ENCODE measurements at places on chromosomes 16 and 17.

DNA sequence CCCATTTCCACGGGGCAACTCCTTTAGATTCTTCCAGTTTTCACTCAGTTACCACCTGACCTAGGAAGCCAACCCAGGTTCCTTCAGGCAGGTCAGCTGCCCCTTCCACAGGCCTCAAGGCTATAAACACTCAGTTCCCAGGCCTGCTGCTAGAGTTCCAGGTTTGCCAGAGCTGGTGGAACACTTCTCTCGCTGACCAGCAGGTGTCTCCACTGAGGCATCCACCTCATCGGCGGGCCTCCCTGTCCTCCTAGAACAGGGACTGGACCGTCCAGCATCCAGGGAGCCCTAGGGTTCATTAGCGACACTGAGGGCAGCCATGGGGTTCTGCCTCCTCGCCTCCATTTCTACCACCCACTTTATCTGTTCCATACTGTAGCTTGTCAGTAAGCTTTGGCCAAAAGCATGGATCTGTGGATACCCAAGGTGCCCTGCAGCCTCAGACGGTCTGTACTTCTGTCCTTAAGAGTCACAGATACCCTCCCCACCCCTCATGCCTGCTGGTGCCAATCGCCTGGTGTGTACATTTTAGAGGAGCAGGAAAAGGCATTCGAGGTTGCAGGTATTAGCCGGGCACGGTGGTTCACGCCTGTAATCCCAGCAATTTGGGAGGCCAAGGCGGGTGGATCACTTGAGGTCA lies 29.0 kb downstream of the PIMREG start:
- peak; percentile 51 for DNase-seq

DNA sequence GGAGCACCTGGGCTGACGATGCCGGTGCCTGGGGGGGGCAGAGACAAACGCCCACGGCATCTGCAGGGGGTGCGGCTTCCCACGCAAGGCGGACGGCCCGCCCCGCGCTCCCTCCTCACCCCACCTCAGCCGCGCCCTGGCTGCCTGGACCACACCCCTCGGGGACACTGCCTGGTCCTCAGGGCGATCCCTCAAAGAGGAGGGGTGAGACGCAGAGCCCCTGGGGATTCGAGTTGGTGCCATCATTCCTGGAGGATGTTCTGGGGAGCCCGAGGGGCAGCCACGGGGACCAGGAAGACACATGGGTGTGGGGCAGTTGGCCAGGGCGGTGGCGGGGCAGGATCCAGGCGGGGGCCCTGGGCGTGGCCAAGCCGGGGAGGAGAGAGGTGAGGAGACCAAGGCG lies 3.9 kb downstream of the IGFALS start:
- no peak for DNase-seq

DNA sequence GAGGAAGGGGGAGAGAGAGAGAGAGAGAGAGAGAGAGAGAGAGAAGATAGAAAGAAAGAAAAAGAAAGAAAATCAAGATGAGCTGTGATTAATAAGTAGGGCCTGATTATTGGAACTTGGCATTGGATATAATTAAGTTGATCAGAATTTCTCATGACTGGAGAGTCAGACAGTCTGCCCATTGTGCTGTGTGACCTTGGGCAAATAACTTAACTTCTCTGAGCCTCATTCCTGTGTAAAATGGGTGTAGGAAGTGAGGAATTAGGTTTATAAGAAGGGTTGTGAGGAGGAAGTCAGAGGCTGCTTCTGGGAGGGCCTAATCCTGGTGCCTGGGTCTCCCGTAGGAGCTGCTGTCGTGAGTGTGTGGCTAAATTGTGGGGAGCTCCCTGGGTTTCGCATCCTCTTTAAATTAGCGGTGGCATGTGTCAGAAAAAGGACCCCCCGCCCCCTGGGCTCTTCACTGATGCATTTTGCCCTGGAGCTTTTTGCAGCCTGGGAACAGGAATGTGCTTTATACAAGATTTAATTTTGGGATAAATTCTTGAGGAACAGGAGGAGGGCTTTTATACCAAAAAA lies 76.0 kb downstream of the CMIP start:
- no peak for DNase-seq

GRCh38 chr16:28569968-28570752 lies 16.4 kb downstream of the SGF29 start:
- no peak for DNase-seq

- DNase-seq = no peak
Measured at GRCh38 chr17:67573987-67574657, 143.6 kb upstream of the NOL11 start.

DNA sequence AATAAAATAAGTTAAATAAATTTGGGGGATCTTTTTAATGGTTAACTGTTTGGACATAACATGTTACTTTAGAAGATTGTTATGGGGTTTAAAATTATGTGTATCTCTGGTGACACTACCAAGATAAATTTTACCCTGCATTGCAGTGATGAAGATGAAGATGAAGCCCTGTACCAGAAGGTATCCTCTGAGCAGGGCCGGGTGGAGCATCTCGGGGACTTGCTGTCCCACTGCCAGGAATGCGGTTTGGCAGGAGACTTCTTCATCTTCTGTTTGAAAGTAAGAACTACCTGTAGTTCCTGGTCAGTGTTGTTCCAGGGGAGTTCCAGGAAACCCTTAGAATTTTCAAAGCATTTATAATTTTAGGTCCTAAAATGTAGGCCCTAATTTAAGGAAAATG lies 64.0 kb downstream of the TANGO6 start:
- no peak for DNase-seq

- no peak for DNase-seq
Measured at GRCh38 chr16:54193665-54194333, 92.8 kb downstream of the IRX3 start.

DNA sequence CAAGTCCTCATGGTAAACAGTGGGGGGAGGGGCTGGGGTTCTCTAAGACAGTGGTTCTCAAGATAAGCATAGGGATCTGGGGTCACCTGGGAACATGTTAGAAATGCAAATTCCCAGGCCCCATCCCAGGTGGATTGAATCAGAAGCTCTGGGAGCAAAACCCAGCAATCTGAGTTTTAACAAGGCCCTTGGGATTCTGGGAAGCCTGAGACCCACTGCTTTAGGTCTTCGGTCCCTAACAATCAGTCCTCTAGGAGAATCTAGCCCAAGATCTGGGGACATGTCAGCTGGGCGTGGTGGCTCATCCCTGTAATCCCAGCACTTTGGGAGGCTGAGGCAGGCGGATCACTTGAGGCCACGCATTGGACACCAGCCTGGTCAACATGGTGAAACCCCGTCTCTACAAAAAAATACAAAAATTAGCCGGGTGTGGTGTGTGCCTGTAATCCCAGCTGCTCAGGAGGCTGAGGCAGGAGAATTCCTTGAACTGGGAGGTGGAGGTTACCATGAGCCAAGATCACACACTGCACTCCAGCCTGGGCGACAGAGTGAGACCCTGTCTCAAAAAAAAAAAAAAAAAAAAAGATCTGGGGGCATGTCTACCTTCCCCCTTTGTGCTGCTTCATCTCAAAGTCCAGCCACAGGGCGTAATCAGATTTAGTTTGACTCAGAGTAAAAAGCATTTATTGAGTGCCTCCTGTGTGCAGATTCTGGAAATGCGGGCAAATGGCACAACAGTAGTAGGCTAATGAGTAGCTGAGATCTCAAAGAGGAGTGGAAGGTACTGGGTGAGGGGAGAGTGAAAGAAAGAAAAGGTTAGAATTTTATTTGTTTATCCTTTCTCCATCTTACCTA lies 8.8 kb upstream of the NR1D1 start:
- DNase-seq = no peak

- DNase-seq = no peak
Measured at GRCh38 chr16:20844588-20844987, 38.3 kb downstream of the REXO5 start.

- no peak for DNase-seq
Measured at GRCh38 chr17:58232707-58233156, 5.7 kb upstream of the LPO start.

DNA sequence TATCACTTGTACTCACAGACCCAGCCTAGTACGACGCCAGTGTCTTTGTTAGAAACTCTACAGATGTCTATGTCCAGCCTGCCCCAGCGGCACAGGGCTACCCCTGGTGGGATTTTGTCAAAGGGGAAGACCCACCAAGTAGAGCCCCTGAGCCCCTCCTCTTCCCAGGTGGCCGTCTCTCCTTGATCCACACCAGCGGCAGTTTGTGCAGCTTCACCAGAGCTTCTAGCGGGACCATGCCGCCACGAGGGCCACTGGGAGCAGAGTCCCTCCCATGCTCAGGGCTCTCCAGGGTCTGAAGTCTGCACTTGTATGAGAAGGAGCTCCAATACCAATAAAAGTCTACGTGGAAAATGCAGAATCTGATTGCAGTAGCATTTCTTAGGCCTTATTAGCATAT lies 157.1 kb downstream of the RPTOR start:
- no peak for DNase-seq

- DNase-seq = no peak
Measured at GRCh38 chr17:27974531-27975145, 67.8 kb upstream of the NLK start.

GRCh38 chr17:81148571-81148970 lies 16.7 kb upstream of the PVALEF start:
- DNase-seq = no peak

DNA sequence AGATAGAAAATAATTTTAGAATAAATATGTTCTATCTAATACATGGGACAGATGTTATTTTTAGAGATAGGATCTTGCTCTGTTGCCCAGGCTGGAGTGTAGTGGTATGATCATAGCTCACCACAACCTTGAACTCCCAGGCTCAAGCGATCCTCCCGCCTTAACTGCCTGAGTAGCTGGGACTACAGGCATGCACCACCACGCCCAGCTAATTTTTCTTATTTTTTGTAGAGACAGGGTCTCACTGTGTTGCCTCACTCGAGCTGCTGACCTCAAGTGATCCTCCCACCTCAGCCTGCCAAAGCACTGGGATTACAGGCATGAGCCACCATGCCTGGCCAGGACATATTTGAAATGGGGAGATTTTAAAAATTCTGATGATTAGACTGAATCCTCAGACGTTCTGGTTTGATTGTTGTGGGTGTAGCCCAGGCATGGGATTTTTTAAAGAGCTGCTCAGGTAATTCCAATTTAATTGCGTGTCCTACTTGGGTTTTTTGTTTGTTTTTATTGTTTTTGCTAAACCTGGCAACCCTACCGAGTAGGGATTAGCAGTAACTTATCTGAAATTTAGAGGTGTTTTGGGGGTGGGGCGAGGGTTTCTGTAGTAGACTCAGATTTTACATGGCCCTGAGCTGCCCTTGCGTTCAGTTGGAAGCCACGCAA lies 142.9 kb downstream of the RAB11FIP4 start:
- DNase-seq = no peak

DNA sequence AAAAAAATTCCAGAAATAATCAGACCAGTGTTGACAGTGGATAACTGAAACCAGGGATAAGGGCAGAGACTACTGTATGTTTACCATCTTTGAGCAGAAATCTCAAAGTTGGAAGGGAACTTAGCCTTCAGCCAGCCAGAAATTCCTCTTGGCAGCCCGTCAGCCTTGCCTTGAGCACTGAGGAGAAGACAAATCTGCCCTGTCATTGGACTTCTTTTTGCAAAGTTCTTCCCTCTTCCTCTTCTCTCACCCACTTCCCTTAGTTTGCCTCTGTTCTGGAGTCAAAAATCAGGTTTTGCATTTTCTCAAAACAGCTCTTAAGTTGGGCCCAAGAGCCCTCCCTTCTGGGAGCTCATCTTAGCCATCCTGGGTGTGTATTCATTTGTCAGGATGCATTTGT lies 6.2 kb downstream of the TUFM start:
- no peak for DNase-seq

DNA sequence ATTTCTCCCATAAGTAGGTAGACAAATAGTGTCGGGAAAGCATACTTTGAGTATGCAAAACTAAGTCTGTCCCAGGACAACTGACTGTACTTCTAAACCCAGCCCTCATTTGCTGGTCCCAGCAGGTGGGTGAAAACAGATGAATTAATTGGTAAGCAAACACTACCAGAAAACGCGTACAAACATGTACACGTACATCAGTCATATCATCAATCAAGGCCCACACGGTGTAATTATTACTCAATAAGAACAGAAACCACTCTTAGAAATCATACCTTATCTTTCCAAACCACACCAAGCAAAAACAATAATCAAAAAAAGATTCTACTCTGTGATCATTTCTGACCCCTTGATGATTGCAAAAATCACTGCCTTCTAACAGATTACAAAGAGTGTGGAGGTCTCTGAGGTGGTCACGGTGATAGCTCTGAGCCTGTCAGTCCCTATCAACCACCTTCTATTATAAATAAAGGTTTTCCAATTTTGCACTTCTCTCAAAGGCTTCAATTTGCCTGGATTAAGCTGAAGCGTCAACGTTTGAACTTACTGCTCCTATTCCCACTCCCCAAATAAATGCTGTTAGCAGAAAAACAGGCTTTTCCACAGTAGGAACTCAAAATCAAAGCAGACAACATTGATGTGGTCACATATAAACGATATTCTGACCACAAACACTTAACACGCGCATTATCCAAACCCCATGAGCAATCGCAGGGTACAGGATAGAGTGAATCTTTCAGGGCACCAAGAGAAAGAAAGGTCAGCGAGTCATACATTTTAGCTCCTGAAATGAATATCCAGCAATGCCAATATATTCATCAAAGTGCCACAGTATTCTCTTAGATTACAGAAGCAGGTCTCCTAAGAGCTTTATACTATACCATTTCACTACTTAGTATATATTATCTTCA lies 211.9 kb downstream of the STX8 start:
- DNase-seq = no peak

GRCh38 chr16:75527825-75528299 lies 8.0 kb downstream of the CHST5 start:
- DNase-seq = no peak

- no peak for DNase-seq
Measured at GRCh38 chr17:80453998-80454556, 22.3 kb downstream of the NPTX1 start.

GRCh38 chr17:6097005-6097279 lies 26.8 kb downstream of the WSCD1 start:
- no peak for DNase-seq

DNA sequence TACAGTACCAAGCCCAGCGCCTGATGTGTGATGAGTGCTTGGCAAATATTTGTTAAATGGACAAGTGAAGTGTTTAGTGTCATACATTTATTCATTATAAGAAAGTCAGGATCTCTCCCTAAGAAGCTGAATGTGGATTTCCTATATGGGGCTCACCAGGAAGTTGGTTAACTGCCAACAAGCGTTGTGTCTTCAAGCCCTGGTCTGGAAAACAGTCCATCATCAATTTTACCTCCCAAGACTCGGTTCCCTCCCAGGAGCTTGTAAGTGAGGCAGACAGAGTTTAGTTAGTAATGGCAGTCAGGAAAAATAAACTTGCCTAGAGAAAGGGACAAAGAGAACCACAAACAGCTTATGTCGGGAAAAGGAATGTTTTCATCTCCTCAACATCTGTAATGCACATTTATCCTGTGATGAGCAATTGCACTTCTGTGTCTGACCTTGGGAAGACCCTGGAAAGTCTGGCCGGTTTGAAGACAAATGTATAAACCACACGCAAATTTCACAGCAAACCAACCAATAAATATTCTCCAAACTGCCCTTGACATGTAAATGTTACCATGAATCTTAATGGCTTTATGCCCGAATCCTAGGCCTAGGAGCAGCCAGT lies 28.3 kb downstream of the C16orf95 start:
- no peak for DNase-seq

- DNase-seq = no peak
Measured at GRCh38 chr17:72928454-72929136, 163.9 kb downstream of the SLC39A11 start.

GRCh38 chr17:19686400-19687090 lies 29.8 kb downstream of the SLC47A2 start:
- no peak for DNase-seq

GRCh38 chr17:59601130-59601529 lies 18.6 kb upstream of the CLTC start:
- no peak for DNase-seq
